Astrocyte of the hippocampus (primary cell): ENCODE measurements at places on chromosomes 12 and 14.

- peak; percentile 68 for DNase-seq
These were observed 354.0 kb upstream of the KITLG start for GRCh38 chr12:88934163-88934747.

GRCh38 chr14:85280074-85280473 is 249.9 kb upstream of the FLRT2 start:
- no peak for DNase-seq

DNA sequence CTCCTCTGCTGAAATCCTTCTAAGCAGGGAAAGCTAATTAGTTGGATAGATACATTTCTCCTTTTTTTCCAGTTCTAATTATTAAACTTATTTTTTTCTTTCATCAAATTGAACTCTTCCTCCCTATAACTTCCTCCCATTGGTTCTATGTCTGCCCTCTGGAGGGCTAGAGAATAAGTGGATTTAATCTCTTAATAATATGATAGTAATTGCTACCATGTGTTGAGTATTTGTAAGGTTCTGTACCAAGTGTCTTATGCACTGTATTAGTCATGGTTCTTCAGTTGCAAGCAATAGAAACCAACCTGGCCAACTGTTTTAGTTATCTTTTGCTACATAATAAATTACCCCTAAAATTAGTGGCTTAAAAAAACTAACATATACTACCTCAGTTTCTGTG is 190.5 kb upstream of the PLXNC1 start:
- no peak for DNase-seq

GRCh38 chr14:77026930-77027537 is 1.5 kb downstream of the IRF2BPL start:
- DNase-seq: peak; percentile 79

DNA sequence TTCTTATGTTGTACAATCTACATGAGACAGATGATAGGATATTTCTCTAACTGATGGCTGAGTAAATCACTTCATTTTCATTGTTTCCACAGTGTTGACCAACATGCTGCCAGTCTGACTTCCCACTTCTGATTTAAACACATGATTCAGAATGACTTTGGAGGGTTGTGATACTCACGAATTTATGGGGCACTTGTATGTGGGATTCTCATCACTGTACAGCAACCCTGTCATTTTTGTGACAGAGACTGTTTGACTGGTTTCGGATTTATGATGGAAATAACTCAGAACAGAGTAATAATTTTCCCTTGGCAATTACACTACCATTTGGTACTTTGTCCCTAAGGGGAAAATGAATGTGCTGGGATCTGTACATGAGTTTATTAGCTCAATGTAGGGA is 333.8 kb downstream of the TRHDE start:
- no peak for DNase-seq

- DNase-seq: no peak
These were observed 14.8 kb downstream of the ATP6V0A2 start for GRCh38 chr12:123726962-123727361.

- no peak for DNase-seq
These were observed 77.0 kb downstream of the ADGRD1 start for GRCh38 chr12:131030472-131031328.

- DNase-seq: no peak
These were observed 10.4 kb downstream of the SAV1 start for GRCh38 chr14:50657753-50658152.

DNA sequence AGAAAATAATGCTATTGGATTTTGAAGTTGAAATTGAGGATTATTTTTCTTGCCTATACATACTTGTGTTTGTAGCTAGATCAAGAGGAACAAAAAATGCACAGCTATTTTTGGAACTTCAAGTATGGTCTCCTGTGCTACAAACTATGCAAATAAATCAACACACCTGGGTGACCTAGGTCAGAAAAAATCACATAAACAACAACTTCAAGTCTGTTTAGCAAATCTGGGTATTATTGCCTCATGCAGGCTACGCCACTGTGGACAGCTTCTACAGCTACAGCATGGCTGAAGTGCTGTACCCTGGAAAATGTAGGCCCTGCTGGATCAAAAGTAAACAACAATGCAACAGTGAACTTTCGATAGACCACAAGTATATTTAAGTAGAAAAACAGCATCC is 87.5 kb downstream of the SLC6A15 start:
- DNase-seq: no peak
